Natural killer cell treated with Interleukin-12 subunit alpha and Interleukin-12 subunit beta and Interleukin-15 and Interleukin-18, amount 100 ng/mL, for 72 hours (primary cell): ENCODE measurements at places on chromosomes 12 and 14. TPM values are rescaled to one million over a fixed set of nuclear protein-coding genes. Genes with fewer than 3 reads are reported as not detected.
A peak's percentile ranks its signal among the peaks of the same experiment; 100 is the strongest.

The P2RX7 gene
- total RNA-seq, result 20.2 TPM

The LALBA gene
- total RNA-seq, result not detected

The TMEM132C gene
- total RNA-seq, result not detected

The SLC38A4 gene
- total RNA-seq, result not detected

- H3K27ac ChIP-seq, result no peak overlapping the region
- DNase-seq, result no peak
- H3K36me3 ChIP-seq, result no peaks in the 10 kb centered on the region
Observed at GRCh38 chr12:128318946-128319345, 52.0 kb downstream of the TMEM132C start.

GRCh38 chr14:55713486-55713885 lies 133.5 kb downstream of the KTN1 start:
- H3K4me3 ChIP-seq, result no peak overlapping the region

DNA sequence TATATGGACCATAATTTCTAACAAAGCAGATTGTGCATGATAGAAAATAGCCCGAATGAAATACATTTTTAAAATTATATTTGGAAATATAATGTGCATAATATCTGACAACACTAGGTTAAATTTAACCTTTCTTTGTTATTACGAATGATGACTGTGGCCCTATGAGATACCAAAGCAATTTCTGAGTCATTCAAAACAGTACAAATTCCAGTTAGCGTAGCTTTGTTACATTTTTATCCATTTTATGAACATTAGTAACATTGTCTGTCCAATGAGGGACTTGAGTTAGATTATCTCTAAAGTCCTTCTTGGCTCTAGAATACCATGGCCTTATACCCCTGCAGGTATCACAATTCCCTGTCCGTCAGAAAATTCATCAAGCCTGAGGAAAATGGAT lies 39.0 kb upstream of the REP15 start:
- no peaks in the 10 kb centered on the region for H3K36me3 ChIP-seq
- H3K4me3 ChIP-seq, result no peak overlapping the region
- no peaks in the 10 kb centered on the region for H3K4me1 ChIP-seq
- no peak for DNase-seq
- H3K27ac ChIP-seq, result no peak overlapping the region

DNA sequence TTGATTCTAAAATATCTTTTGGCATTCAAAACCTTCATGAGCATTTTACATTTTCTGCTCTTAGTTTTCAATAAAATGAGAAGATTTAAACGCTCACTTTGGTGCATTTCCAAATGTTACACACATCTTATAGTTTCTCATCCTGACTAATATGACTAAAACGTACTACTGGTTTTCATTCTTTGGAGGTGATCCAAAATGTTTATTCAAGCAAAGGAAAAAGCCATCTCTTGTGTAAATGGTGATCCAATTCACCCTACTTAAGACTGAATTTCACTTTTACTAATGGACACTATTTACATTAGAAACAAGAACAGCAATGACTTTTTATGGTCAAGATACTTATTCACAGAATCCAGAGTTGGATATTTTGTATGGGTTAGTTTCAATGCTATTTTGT lies 86.6 kb downstream of the KITLG start:
- no peak overlapping the region for H3K27ac ChIP-seq
- no peaks in the 10 kb centered on the region for H3K4me1 ChIP-seq
- no peaks in the 10 kb centered on the region for H3K27me3 ChIP-seq
- no peaks in the 10 kb centered on the region for H3K36me3 ChIP-seq
- no peak overlapping the region for H3K4me3 ChIP-seq

DNA sequence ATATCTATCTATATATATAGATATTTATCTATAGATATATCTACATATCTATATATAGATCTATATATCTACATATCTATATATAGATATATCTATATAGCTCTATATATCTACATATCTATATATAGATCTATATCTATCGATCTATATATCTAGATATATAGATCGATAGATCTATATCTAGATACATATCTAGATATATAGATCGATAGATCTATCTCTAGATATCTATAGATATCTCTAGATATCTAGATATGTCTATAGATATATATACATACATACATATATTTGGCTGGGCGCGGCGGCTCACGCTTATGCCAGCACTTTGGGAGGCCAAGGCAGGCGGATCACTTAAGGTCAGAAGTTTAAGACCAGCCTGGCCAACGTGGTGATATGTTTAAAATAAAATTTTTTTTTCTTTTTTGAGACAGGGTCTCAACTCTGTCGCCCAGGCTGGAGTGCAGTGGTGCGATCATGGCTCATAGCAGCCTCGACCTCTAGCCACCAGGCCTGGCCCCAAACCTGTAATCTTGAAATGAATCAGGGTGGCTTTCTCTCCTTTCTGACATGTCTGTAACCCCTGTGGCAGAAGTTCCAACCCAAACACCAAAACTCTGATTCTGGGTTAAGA lies 18.1 kb downstream of the ARPC3 start:
- H3K4me3 ChIP-seq, result peak overlapping the region; percentile 99
- H3K36me3 ChIP-seq, result peaks cover 22% of the 10 kb centered on the region
- DNase-seq, result no peak
- H3K4me1 ChIP-seq, result peaks cover 3% of the 10 kb centered on the region

- H3K27ac ChIP-seq, result no peak overlapping the region
- peaks cover 17% of the 10 kb centered on the region for H3K36me3 ChIP-seq
- no peak for DNase-seq
- H3K27me3 ChIP-seq, result no peaks in the 10 kb centered on the region
- peaks cover 12% of the 10 kb centered on the region for H3K4me1 ChIP-seq
- no peak overlapping the region for H3K4me3 ChIP-seq
Observed at GRCh38 chr14:68146818-68147217, 327.2 kb downstream of the RAD51B start.

DNA sequence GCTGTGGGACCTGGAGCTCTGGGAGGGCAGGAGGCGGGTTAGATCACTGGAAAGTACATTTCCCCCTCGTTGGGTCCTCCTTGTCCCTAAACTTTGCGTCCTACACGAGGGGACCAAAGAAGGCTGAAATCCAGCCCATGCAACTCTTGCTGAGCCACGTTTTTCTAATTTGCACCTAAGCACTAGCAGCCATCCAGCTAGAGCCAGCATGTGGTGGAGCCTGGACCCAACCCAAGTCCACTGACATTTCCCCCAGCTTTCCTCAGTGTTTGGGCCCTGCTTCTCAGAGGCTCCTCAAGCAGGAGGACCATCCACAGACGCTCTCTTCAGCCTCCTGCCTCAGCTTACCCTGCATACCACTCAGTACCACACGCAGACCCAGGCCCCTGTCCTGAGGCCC lies 49.7 kb downstream of the TSPAN11 start:
- no peaks in the 10 kb centered on the region for H3K4me1 ChIP-seq
- no peak overlapping the region for H3K27ac ChIP-seq
- H3K36me3 ChIP-seq, result no peaks in the 10 kb centered on the region
- no peak for DNase-seq

DNA sequence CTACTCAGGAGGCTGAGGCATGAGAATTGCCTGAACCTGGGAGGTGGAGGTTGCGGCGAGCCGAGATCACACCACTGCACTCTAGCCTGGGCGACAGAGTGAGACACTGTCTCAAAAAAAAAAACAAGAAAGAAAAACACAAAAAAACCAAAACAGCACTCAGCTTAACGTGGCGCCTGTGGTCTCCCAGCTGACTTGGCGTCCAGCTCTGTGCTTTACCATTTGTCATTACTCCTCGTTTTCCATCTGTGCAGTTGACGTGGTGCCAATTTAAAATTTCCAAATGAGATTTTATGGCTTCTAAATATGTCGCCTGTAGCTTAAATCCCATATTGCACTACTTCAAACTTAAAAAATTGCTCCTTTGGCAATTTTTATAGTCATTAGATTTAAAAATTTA lies 2.0 kb downstream of the MGP start:
- no peaks in the 10 kb centered on the region for H3K36me3 ChIP-seq
- DNase-seq, result no peak
- H3K4me1 ChIP-seq, result peaks cover 21% of the 10 kb centered on the region

- peaks cover 33% of the 10 kb centered on the region for H3K4me1 ChIP-seq
- H3K36me3 ChIP-seq, result no peaks in the 10 kb centered on the region
- no peaks in the 10 kb centered on the region for H3K27me3 ChIP-seq
Observed at GRCh38 chr12:69471667-69472385, 1.6 kb downstream of the FRS2 start.

GRCh38 chr12:116537101-116537904 lies 21.9 kb upstream of the MAP1LC3B2 start:
- H3K27me3 ChIP-seq, result peaks cover 8% of the 10 kb centered on the region
- no peaks in the 10 kb centered on the region for H3K36me3 ChIP-seq
- no peak for DNase-seq
- peak overlapping the region; percentile 61 for H3K27ac ChIP-seq
